NCI-H1105 (cell line): ENCODE measurements at places on chromosomes 3 and 15.

DNA sequence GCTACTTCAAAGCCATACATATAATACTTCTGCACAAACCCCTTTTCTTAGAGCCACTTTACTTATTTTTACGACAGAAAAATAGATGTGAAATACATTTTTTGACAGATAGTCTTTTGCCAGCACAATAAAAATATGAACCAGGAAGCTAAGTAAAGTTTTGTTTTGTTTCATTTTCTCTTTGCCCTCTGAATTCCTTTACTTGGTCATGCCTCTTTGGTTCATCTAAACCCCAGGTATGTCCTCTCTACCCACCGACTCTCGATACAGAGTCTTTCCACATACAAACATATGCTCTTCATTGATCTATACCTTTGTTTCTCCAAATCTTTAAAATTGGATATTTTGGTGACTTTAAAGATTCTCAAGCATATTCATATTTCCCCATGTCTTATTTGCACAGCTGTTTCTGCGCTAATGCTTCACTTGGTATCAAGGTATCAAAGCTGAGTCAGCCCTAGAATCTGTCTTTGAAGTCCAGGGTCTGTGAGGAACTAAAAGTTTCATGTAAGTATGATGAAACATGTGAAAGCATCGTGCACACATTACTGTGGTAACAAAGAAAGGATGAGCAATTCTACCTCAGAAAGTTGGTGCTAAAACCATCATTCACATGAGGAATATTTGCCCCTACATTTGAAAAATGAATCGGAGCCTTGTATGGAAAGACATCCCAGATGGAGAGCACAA, 845.4 kb downstream of the NAALADL2 start:
- DNase-seq, result no peak

- DNase-seq, result no peak
Observed at GRCh38 chr15:74540161-74540760, 759 bp upstream of the ARID3B start.

GRCh38 chr3:72278349-72279067, 493.6 kb upstream of the PROK2 start:
- DNase-seq, result no peak

DNA sequence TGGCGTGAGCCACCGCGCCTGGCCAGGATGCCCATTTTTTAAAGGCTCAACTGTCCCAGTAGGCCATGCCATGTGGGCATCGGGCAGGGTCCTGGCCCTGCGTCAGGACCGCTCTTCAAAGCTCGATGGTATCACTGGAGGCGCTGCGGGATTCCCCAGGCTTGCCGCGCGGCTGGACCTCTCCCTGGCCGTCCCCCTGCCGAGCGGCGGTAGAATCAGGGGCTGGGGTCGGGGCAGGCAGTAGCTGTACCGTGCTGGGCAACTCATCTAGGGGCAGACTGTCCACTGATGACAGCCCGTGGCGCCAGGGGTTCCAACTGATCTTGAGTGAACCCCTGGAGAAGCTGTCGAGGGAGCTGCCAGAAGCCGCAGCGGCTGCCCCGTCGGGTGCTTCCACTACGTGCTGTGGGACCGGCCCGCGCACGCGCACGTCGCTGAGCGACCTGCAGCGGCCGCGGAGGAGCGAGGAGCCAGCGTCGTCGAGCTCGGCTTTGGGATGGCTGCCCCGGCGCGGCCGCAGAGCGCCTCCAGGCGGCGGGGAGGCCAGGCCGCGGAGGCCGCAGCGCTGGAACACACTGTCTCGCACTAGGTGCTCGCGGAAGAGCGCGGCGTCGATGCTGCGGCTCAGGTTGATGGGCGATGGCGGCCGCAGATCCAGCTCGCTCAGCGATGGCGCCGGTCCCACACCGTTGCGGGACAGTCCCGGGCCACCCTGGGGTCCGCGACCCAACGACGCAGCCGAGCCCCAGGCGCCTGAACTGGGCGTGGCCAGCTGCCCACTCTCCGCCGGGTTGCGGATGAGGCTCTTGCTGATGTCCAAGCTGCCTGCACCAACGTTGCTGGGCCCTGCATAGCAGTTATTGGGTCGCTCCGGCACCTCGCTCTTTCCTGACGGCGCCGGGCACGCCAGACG, 5.8 kb downstream of the PRRT3 start:
- DNase-seq, result peak; percentile 79

- no peak for DNase-seq
Observed at GRCh38 chr3:53890726-53891475, 758 bp downstream of the SELENOK start.

DNA sequence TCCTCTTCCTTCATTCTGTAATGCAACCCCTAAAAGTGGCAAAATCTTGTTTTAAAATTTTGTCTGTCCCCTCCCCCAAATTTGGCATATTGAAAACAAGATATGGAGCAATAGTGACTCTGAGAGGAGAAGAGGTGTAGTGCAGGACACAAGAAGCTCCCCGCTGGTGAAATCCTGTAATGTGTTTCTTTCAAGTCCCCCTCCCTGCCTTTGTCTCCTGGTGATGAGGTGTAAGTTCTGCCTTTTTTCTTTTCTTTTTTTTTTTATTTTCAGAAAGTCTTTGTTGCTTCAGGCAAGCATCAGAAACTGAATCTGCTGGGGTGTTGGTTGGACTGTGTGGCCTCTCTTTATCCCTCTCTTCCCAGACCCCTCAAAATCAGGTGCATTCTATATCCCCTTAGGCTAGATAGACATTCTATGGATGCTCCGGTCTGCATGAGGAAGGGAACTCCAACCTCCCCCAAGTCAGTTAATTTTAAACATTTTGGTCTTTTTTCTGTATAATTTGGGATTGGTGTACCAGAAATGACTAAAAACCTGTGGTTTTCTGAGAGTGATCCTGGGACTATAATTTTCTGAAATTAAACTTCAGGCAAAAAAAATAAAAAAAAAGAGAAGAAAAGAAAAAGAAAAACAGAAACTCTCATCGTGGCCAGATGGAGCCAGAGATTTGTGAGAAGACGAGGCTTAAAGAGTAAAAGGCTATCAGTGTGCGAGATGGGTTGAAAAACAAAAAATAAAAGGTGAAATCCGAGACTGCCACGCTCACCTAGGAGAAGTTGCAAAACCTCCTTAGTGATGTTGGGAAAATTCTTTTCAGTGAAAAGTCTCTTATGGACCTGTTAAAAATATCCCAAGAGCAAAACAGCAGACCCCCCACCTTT, 21.4 kb downstream of the ACKR2 start:
- DNase-seq, result peak; percentile 12

DNA sequence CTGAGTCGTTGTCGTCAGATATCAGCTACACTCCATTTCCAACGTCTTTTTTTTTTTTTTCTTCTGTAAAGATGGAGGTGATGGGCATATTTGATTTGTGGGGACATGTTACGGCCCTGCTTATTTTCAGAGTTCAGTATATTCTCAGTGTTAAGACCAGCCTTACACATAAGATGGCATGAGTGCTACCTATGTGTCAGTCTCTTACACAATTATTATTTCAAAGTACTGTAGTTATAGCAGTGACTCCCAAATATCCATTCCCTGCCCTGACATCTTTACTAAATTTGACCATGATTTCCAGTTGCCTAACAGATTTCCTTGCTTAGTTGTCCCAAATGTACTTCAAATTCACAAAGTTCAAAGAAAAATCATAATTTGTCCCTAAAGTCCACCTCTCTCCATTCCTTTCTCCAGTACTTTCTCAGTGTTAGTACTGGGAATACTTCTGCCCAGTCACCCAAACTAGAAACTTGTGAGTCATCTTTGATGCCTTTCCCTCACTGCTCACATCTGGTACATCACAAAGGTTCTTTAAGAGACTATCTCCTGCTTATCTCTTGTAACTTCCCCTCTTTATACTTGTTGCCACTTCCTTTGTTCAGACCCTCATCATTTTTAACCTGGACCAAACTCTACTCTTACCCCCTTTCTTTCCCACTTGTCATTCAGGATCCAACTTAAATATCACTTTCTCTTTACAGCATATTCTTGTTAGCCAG, 67.0 kb downstream of the ZNF609 start:
- DNase-seq, result no peak

GRCh38 chr15:70322051-70322668, 224.4 kb upstream of the TLE3 start:
- no peak for DNase-seq

- no peak for DNase-seq
Observed at GRCh38 chr3:173255555-173255954, 114.5 kb upstream of the SPATA16 start.

DNA sequence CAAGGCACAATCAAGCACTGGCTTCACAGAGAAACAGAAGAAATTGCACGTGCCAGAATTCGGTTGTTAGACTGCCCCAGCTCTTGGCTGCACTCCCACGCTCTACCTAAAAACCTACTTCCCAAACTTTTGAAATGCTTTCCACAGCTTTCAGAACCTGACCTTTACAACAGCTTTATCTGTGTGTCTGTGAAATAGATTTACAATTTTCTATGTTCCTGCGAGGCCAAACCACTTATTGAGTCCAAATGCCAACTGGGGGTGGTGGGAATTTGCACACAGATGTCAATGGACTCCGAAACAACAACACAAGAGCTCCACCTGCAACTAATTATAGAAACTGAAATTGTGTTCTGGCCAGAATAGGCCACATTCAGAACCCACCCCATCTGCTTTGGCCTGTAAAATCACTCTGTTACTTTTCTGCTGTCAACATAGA, 44.6 kb downstream of the ERC2 start:
- no peak for DNase-seq

GRCh38 chr3:4807381-4808280, 171.6 kb upstream of the BHLHE40 start:
- no peak for DNase-seq

GRCh38 chr15:63506537-63507035, 2.2 kb downstream of the USP3 start:
- DNase-seq, result no peak

GRCh38 chr3:122535964-122536631, 21.4 kb upstream of the KPNA1 start:
- DNase-seq, result no peak

DNA sequence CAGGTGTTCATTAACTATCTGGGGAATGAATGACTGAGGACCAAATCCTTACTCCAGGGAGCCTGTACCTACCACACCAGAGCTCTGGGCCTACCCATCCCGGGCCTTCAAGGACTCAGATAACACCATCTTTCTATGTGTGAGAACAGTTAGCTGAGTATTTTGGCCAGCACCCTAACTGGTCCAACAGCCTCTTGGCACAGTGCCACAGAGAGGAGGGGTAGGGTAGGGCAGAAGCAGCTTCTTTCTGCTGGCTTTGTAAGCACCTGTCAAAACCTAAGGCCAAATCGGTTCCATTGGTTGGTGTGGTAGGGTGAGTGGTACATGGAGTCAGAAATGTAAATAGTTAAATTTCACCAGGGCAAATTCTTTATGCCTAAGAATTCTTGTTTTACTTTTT, 26.7 kb downstream of the ISL2 start:
- DNase-seq, result no peak

DNA sequence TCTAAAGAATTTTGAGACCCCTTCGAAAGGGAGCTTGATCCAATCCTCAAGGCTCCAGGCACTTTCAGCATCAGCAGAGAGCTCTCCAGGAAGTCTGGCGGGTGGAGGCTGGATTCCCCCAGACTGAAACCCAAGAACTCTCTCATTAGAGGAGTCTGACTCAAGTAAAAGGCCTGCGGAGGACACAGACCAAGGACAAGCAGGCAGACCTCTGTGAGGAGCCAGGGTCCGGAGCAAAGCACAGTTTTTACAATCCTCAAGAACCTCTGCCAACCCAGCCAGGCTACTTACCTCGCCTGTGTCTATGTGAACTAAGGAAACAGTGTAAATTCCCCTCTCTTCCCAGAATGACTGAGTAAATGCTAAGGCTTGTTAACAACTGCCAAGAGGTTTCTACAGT, 86.2 kb downstream of the FBN1 start:
- DNase-seq, result no peak

DNA sequence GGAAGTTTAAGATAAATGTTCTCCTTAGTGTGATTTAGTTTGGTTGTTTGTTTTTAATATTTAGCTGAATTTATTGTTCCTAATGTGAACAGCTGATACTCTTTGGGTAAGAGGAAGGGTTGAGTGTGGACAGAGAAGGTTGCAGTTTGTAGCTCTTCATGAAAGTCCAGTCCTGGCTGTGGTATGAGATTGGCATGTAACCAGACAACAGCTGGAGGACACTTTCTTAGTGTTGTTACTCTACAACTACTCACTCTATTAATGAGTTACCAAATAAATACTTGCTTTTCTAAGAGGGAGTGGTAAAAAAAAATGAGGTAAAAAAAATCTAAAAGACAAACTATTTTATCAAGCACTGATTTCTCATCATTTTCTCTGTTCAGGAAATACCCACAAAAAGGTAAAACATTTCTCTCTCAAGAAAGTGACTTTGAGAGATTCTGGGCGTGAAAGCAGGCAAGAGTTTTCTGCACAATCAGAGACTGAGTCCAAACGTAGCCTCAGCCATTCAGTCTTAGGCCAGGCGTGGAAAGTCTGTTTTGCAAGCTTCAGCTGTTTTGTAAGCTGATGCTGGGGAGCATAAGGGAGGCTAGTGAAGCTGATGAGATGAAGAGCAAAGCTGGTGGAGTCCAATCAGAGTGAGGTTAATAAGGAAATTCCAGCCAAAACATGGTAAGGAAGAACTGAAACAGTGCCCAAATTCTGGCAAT, 138.5 kb upstream of the ARPP21 start:
- DNase-seq, result no peak

- no peak for DNase-seq
Observed at GRCh38 chr3:3589715-3590130, 209.5 kb upstream of the LRRN1 start.

DNA sequence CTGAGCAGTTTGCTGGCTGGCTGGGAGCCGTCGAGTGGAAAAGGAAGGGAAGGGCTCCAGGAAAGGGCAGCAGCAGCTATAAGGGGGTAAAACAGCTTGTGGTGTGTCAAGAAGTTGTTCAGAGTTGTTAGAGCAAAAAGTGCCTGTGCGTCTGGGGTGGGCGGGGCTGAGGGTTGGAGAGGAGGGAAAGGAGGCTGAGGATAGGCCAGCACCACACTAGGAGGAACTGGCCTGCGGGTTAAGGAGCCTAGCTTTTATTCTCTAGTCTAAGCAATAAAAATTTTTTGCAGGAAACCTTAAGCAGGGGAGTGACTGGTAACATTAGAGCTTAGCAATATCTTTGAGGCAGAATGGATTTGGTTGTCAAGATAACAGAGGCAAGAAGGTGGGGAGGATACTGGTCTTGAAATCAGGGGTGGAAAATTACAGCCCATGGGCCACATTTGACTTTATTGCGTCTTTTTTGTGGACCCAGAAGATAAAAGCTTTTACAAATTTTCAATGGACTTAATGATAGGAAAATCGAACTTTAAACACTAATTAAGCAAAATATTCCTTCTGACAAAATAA, 134.5 kb upstream of the AADACL2 start:
- DNase-seq, result no peak

DNA sequence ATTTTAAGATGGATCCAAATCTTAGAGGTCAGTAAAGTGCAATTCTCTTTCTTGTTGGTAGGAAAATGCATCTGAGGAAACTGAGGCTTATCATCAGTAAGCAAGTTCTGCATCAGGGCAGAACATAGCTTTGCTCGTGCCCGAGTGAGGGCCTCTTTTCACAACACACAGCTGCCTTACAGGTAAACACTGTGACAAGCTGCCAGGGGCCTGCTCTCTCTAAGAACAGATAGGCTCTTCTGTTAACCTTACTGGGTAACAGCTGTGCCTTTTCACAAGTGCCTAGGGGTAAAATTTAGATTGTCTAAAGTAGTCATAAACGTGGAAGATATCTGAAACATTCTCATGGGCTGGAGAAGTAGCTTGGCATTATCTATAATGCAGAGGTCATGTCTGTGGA, 118.1 kb downstream of the C3orf38 start:
- DNase-seq, result no peak
